ENCODE measurements at places on chromosomes 5 and 9.

DNA sequence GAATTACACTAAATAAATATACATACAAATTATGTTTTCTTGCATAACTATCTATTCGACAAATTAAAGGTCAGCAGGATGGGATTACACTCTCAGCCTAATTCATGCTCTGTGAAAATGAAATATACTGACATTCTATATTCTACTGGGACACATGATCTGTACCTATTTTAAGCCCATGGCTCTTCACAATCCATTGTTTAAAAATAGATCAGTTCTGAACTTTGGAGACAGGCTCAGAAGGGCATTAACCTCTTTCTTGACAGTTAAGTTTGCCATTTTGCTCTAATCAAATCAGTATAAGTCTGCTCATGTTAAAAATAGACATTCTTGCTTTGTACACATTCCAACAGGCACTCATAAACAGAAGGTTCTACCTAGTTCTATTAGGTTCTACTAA lies 361.2 kb downstream of the HCN1 start:
- DNase-seq, result no peak

GRCh38 chr5:2094616-2094995 lies 211.9 kb upstream of the IRX4 start:
- no peak for DNase-seq

DNA sequence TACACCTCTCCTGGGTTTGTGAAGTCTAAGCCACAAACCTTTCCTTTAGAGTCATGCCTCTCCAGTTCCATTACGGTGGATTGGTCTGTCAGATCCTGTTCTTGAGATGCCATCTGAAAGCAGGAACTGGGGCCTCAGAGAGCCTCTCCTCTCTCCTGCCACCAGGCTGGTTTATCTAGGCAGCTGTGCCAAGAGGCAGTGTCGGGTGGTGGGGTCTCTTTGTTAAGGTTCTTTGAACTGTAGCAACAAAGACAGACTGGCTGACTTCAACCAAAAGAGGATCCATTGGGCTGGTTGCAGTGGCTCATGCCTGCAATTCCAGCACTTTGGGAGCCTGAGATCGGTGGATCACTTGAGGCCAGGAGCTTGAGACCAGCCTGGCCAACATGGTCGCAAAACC lies 66.0 kb upstream of the ANGPTL2 start:
- DNase-seq, result no peak

DNA sequence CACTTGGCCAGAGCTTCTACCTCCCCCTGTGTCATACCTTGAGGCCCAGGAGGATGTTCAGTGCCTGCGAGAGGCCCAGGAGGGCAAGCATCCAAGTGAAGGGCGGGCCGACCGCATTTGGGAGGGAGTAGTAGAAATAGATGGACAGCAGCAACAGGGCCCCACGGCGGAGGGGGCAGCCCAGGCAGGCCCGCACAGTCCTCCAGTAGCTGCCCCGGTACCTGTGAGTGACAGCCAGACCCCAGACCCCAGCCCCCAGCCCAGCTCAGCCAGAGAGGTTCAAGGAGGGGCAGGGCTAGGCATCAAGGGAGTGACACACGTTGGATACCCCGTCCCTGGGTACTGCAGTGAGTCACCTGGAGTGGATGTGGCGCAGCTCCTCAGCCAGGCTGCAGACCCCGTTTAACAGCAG lies 1.4 kb downstream of the STING1 start:
- no peak for DNase-seq

GRCh38 chr5:126811515-126812198 lies 34.7 kb downstream of the LMNB1 start:
- no peak for DNase-seq

GRCh38 chr5:79242242-79243039 lies 6.5 kb downstream of the JMY start:
- no peak for DNase-seq

DNA sequence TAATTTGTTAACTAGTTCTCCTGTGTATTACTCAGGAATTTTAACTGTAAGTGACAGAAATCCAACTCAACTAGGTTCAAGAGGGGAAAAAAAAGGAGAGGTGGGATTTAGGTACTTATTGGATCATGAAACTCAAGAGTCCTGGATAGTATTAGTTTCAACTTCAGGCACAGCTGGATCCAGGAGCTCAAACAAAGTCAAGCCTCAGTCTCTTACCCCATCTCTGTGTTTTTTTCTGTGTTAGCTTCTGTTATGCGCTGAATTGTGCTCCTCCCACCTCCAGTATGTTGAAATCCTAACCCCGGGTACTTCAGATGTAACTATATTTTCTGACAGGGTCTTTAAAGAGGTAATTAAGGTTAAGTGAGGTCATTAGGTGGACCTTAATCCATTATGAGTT lies 53.5 kb downstream of the SMIM23 start:
- DNase-seq, result no peak

DNA sequence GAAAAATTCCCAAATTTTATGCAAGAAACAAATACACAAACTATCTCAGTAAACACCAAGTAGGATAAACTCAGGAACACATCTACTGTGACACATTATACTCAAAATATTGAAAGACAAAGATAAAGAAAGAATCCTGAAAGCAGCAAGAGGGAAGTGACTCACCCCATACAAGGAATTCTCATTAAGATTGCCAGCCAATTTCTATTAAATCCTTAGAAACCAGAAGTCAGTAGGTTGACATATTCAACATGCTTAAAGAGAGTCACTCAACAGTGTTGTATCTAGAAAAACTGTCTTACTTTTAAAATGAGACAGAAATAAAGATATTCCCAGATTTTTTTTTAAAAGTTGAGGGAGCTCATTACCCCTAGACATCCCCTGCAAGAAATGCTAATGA lies 15.5 kb downstream of the SPATA31E1 start:
- no peak for DNase-seq

DNA sequence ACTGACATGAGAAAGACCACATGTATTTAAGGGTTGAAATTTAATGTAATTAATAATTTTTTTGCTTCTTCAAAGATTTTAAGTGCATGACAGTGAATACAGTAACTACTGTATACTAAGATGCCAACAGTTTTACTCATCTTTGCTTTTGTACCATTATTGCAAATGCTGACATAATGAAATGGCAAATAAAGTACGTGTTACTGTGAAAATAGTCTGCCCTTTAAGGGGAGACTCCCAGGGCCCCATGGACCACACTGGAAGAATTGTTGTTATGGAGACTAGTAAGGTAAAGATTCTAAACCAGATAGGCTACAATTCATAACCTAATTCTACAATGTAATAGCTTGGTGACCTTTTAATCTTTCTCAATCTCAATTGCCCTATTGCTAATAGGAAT lies 84.7 kb downstream of the NR3C1 start:
- DNase-seq, result no peak

DNA sequence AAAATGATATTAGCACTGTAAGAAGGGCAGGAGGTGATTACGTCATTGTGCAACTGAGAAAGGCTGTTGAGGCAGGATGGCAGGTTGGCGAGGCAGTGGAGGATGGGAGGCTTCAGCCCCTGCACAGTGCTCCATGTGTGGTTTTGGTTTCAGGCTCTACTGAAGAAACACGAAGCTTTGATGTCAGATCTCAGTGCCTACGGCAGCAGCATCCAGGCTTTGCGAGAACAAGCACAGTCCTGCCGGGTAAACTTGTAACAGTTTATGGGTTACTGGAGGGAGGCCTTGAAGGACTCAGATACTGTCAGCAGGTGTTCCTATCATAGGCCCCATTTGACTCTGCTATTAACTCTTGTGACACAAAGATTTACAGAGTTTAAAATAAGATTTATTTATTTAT lies 35.1 kb downstream of the SPTAN1 start:
- DNase-seq, result no peak

DNA sequence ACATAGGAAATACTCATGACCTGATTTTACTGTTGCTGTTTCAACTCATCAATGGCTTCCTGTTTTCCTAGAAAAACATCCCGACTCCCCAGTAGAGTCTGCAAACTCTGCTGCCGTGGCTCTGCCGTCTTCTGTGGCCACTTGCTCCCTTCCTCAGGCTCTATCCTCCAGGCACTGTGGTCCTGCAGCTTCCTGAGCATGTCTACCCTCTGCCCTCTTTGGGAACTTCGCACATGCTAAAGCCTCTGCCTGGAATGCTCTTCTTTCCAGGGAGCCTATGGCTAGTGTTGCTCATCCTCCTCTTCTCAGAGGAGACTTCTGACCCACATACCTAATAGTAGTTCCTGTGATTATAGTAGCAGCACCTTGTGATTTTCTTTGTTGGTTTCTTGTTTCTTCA lies 256.9 kb downstream of the MAN2A1 start:
- DNase-seq, result no peak

DNA sequence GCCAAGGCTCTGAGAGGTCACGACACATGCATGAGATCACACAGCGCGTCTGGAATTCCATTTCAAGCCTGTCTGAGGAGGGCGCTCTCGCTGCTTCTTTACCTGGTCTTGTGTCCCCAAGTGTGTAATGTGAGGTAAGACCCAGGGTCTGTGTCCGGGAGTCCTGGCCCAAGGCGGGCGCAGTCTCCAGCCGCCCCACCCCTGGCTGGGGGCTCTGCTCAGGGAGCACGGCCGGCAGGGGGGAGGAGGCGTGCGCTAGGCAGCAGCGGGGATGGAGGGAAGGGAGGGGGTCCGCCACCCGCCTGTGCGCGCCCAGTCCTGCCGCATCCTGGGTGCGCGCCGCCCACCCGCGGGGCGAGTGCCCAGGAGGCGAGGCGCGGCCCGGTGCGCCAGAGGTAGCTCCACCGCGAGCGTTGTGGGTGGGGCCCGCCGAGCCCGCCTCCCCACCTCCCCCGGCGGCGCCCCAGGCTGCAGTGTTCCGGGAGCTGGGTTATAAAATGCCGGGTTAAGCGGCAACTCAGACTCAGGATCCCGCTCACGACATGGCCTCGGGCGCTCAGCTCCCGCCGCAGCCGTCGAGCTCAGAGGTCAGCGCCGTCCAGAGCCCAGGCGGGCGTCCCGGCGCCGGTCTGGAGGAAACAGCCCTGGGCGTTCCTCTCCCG lies at the start of gene CCNI2:
Gene CCNI2 (plus strand): TSS at position 473 of the 662 bp plus-strand sequence. CDS start 70 bp downstream, at position 543.
- DNase-seq, result peak; percentile 25

DNA sequence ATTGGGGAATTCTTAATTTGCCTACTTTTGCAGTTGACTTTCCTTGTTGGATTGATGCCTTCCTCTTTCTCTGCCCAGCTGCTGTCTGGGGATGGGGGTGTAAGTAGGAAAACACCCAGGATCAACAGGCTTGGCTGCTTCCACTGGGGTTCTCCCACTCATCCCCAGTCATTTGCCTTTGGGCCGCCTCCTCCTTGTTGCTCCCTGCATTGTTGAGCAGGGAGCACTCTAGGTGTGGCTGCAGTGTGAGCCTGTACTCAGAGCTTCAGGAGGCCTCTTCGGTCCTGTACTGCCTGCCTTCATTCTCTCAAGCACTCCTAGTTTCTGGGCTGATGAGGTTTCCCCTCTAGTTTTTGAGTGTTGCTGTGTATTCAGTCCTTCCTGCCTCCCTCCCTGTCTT lies 12.1 kb downstream of the RHOBTB3 start:
- DNase-seq, result no peak

- DNase-seq, result peak; percentile 50
These were observed 120.4 kb upstream of the OSMR start for GRCh38 chr5:38725371-38725865.

GRCh38 chr9:132789719-132790118 lies 88.4 kb downstream of the AK8 start:
- no peak for DNase-seq

DNA sequence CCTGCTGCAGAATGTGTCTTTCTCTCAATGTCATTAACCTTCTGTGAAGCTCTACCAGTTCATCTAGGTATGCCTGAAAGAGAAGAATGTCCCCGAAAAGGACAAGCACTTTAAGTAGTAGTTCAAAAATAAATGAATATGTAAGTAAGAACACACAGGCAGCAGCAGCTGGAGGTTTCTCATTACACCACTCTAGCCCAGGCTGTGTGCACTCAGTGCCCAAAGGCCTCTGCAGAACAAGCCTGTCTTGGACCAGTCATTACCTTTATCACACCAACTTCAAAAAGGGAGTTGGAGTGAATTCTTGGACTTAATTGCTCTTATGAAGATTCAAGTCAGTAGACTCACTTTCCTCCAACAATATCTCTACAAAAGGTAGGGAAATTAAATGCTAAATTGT lies 268.8 kb downstream of the MLLT3 start:
- no peak for DNase-seq

- DNase-seq, result no peak
These were observed 300.6 kb upstream of the EDIL3 start for GRCh38 chr5:84685121-84685894.

- DNase-seq, result no peak
These were observed 41.9 kb upstream of the ACTBL2 start for GRCh38 chr5:57524348-57525060.

GRCh38 chr9:69546265-69546664 lies 125.9 kb downstream of the APBA1 start:
- no peak for DNase-seq

DNA sequence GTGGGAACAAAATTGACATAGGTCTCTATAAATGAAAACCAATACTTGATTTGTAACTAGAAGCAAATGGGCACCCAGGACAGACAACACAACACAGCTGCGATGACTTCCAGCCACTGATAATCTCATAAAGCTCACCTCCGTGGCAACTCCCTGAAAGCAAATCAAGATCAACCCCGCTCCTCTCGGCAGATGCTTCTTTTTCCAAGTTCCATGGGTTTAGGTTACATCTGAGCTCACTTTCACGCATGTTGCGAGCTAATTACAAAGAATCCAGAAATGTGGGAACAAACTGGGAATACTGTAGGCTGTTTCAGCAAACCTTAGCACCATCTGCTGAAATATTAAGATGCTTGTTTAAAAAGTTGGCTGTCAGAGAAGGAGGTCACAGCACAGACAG lies 153.9 kb downstream of the ELAVL2 start:
- no peak for DNase-seq

DNA sequence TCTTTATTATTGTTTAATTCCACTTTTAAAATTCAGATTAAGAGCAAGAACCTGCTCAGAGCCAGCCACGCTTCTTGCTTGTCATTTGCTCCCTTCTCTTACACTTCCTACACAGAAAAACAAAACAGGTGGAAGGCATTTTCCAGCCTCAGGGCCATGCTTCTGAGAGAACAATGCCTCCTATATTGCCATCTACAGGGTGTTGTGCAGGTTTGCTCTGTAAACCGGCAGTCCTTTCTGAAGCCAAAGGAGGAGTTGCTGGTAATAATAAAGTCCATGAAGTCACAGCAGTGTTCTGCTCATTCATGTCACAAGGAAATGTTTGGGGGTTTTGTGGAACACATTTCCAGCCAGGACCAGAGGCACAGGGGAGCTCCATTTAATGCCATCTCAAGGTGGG lies 16.1 kb upstream of the PRLR start:
- DNase-seq, result no peak

DNA sequence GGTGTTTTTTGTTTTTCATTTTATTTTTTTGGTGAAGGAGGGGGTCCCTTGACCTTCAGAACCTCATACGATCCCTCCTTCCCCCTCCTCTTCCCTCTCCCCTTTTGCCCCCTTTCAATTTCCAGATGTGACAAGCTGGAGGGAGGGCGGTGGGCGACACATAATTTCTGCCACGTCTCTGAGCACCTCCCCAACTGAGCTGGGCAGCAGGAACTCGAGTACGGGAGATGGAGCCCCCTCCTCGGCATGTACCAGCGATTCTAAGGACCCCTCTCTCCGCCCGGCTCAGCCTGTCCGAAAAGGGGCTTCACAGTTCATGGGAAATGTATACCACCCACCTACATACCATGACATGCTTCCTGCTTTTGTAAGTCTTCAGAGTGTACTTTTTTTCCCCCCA lies 52.4 kb downstream of the PRRC2B start:
- no peak for DNase-seq

GRCh38 chr5:133234911-133235310 lies 183.1 kb downstream of the HSPA4 start:
- no peak for DNase-seq

GRCh38 chr5:91187032-91187431 lies 196.1 kb downstream of the ARRDC3 start:
- no peak for DNase-seq

GRCh38 chr5:153617190-153617589 lies 126.7 kb downstream of the GRIA1 start:
- DNase-seq, result no peak

- peak; percentile 82 for DNase-seq
These were observed 98.9 kb upstream of the PHYKPL start for GRCh38 chr5:178331491-178331996.

Data from substantia nigra (tissue), 51 donors.